Cortex of kidney (tissue), 1 donor: ENCODE measurements at places on chromosomes 1 and 21.

DNA sequence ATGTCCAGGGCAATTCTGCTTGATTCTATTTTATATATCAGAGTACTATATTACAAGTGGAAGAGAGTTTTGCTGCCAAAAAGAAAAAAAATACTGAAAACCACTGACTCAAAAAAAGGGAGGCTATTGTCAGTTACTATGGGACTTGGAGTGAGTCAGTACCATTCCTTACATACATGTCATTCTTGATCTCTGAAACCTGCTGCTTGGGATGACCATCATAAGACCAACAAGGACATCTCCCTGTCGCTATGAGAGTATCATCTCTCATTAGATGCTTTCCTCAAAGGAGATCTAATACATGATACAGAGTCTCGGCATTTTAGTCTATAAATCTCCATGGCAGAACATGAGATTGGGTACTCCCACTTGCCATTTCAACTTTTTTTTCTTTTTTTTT lies 11.8 kb upstream of the INPP5B start:
- no peak for DNase-seq

DNA sequence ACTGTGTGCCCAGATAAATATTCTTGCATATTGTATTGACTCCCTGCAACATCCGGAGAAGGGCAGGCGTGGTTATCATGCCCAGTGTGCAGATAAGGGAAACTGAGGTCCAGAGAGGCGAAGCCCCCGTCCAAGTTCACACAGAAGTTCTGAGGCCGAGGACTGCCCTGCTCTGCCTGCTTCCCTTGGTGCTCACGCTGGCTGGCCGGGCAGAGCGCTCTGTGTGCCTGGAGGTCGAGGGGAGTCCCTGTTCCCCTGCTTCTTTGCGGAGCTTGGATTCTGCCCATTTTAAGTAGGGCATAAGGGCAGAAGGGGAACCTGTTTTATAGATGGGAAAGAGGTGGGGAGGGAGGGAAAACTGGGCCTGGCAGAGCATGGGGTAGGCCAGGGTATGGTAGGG lies 92.8 kb upstream of the ACTL8 start:
- no peak for DNase-seq

- no peak for DNase-seq
Observed at GRCh38 chr1:180169640-180170195, 15.0 kb downstream of the QSOX1 start.

DNA sequence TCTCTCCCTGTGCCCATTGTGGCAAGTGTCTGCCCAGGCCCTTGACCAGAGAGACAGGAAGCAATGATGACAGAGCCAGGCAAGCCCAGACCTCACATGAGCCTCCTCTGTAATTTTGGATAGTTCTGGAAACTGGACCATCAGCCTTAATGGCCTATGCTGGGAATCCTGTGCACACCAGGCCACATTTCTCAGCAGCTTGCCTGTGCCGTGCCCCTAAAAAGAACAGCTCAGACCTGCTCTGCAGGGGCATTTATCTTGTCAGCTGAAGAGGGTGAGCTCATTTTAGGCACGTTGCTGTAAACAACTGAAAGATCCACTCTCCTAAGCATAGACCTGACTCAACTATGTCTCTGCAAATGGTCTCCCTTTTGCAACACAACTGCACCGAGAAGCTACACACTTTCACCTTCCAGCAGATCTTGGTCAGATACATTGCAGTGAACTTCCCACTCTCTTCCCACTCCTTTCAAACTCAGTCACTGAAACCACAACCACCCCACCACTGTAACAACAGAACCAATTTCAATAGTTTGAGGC lies 53.5 kb upstream of the BACH1 start:
- no peak for DNase-seq

- no peak for DNase-seq
Observed at GRCh38 chr1:25105836-25106235, 126.5 kb downstream of the SYF2 start.

DNA sequence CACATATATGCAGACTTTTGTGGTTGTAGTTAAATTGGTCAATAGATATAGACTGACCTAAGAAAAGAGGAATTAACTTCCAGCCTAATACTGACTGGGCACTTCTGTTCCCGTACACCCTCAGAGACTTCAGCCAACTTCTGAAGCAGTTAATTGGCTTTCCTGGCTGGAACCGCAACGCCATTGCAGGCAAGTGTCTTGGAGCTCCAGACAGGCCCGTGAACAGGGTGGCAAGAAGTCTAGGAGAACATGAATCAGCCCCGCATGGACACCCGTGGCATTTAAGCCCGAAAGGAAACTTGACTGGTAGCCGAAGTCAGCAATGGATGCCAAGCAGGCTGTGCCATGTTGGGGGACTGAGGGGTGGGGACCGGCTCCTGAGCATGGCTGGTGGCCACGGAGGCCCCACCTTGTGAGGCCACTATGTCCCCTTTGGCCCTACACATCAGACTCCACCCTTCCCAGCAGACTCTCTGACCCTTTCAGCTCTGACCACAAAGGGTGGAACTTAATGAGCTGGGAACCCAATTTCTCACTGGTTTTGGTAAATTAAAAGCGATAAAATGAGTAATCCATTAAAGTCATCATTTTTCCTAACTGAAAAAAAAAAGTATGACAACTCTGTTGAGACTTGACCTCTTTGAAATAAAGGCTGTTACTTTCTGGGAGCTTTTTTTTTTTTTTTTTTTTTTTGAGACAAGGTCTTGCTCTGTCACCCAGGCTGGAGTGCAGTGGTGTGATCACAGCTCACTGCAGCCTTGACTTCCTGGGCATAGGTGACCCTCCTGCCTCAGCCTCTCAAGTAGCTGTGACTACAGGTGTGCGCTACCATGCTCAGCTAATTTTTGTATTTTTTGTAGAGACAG lies 54.1 kb downstream of the RUNX1 start:
- DNase-seq, result no peak

GRCh38 chr1:89842567-89843272 lies 21.9 kb downstream of the LRRC8D start:
- no peak for DNase-seq

GRCh38 chr1:225880636-225881035 lies 1.5 kb downstream of the TMEM63A start:
- DNase-seq, result no peak

DNA sequence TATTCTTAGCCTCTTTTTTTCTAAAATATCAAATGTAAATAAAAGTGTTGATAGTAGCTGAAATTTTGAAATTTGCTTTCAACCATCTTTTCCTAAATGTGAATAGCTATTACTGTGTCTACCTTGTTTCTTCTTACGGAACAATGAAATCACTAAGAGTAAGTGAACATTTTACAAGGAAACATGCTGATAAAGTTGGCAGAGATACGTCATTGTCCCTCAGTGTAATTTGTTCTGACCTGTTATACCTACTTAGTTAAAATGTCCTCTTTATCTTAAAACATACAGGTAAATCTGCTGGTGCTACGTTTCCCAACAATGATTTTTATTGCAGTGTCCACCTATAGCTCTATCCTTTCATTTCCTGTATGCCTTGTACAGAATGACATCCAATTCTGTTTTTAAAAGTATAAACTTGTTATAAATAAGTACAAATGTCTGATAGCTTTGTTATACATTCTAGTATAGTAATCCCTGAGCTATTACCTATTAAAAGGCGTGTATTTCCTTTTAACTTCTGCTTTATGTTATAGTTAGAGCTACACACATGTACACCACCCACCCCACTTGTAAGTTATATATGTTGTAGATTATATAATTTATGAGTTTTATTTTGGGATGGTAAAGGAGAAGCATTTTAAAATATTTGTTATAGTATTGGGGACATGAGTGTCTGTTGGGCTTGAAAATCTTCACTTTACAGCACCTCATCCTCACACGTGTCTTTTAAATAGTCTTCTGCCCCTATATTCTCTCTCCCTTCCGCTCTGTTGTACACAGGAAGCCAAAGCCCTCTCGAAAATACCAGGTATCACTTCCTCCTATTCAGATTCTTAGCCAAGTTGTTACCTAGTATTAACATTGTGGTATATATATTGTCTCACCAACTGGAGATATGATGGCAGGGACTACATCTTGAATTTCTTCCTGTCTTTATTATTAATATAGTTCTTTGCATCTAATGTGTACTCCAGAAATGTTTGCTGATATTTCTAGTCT lies 25.2 kb downstream of the LAMC1 start:
- no peak for DNase-seq

GRCh38 chr1:204296431-204296988 lies 63.2 kb downstream of the PLEKHA6 start:
- no peak for DNase-seq

DNA sequence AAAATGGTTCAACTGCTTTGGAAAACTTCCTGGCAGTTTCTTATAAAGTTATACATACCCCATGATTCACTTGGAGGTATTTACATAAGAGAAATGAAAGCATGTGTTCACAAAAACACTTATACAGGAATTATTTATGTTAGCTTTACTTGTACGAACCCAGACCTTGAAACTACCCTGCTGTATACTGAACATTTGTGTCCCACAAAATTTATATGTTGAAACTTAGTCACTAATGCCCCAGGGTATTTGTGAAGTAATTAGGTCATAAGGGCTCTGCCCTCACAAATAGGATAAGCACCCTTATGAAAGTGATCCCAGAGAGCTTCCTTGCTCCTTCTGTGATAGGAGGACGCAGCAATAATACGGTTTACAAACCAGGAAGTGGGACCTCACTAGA lies 42.7 kb upstream of the B3GALT2 start:
- no peak for DNase-seq
